ENCODE measurements at places on chromosomes 7 and 10. TPM values are rescaled to one million over a fixed set of nuclear protein-coding genes. Genes with fewer than 3 reads are reported as not detected.

HGF gene
- 0.05 TPM for total RNA-seq

CDC14C gene
- total RNA-seq, result not detected

SUN3 gene
- total RNA-seq, result not detected

PCDH15 gene
- total RNA-seq, result 17.4 TPM

PNLIPRP3 gene
- not detected for total RNA-seq

ZC3HAV1L gene
- total RNA-seq, result 0.16 TPM

SFXN3 gene
- total RNA-seq, result 1.9 TPM

FZD1 gene
- 9.2 TPM for total RNA-seq

NME8 gene
- not detected for total RNA-seq

RELN gene
- total RNA-seq, result 0.07 TPM

STRIP2 gene
- 11.6 TPM for total RNA-seq

CUZD1 gene
- total RNA-seq, result not detected

ELOVL3 gene
- 0.23 TPM for total RNA-seq

NUTM2D gene
- total RNA-seq, result 13.0 TPM

CYP3A4 gene
- not detected for total RNA-seq

LAMB4 gene
- 0.16 TPM for total RNA-seq

CYP3A7 gene
- not detected for total RNA-seq

TBC1D12 gene
- total RNA-seq, result 7.1 TPM

SPDYE5 gene
- not detected for total RNA-seq

ANKRD1 gene
- total RNA-seq, result not detected

NKX2-3 gene
- total RNA-seq, result not detected

SYNPO2L gene
- total RNA-seq, result 0.20 TPM

PON1 gene
- total RNA-seq, result not detected

NET1 gene
- 70.2 TPM for total RNA-seq

MUC12 gene
- 7.8 TPM for total RNA-seq

MGAM2 gene
- total RNA-seq, result 0.07 TPM

C10orf71 gene
- not detected for total RNA-seq

OPN1SW gene
- total RNA-seq, result not detected

ATOH7 gene
- total RNA-seq, result 0.20 TPM

LOXL4 gene
- total RNA-seq, result 1.7 TPM

SLC13A1 gene
- not detected for total RNA-seq

HOGA1 gene
- total RNA-seq, result 0.36 TPM

TRDMT1 gene
- 20.6 TPM for total RNA-seq

SP8 gene
- total RNA-seq, result 33.7 TPM

PTPRN2 gene
- 32.2 TPM for total RNA-seq

PTPRZ1 gene
- 202 TPM for total RNA-seq

FKBP9 gene
- total RNA-seq, result 78.0 TPM

TMEM236 gene
- 0.05 TPM for total RNA-seq

CUBN gene
- total RNA-seq, result 2.2 TPM

USP6NL gene
- total RNA-seq, result 38.2 TPM

CALML5 gene
- total RNA-seq, result not detected

SPOCK2 gene
- 1.4 TPM for total RNA-seq

NANOS1 gene
- 3.0 TPM for total RNA-seq

SLC25A40 gene
- 39.0 TPM for total RNA-seq

HOXA5 gene
- 3.2 TPM for total RNA-seq

LEP gene
- total RNA-seq, result not detected

C7orf57 gene
- total RNA-seq, result not detected

TFR2 gene
- 1.7 TPM for total RNA-seq

SLC26A4 gene
- total RNA-seq, result 0.12 TPM

Data from neural crest cell (in vitro differentiated cells).